HT1080 (cell line): ENCODE measurements at places on chromosomes 4 and X. TPM values are rescaled to one million over a fixed set of nuclear protein-coding genes. Genes with fewer than 3 reads are reported as not detected.
A peak's percentile ranks its signal among the peaks of the same experiment; 100 is the strongest.

The NRK gene
- not detected in 2 replicates for total RNA-seq

The TTC29 gene
- total RNA-seq: 0.29 TPM in 1 of 2 replicates, not detected in the other

The CCDC160 gene
- total RNA-seq: 0.06 TPM in 1 of 2 replicates, not detected in the other

The PABPC1L2A gene
- not detected in 2 replicates for total RNA-seq

The MAGEA1 gene
- 14.1 and 15.2 TPM in 2 replicates for total RNA-seq

GRCh38 chr4:36325926-36326325 lies 44.5 kb downstream of the DTHD1 start:
- no peak for DNase-seq

DNA sequence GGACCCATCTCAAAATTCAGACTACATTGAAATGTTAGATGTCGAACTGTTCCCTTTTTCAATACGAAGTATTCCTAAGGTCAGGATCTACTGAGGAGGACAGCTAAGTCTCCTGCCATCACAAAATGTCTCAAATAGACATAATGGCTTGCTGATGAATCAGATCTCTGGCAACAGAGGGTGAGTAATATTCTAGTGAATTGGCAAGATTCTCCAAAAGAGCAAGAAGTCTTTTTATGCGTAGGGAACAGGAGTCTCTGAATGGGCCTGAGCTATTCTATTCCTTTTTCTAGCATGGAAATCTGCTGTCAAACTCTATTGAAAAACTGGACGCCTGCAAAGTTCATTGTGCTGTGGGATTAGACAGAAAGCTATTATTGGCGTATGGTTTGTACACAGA lies 145.4 kb downstream of the FNIP2 start:
- DNase-seq: peak; percentile 72

GRCh38 chr4:41865306-41865980 lies 69.8 kb upstream of the TMEM33 start:
- DNase-seq: no peak

DNA sequence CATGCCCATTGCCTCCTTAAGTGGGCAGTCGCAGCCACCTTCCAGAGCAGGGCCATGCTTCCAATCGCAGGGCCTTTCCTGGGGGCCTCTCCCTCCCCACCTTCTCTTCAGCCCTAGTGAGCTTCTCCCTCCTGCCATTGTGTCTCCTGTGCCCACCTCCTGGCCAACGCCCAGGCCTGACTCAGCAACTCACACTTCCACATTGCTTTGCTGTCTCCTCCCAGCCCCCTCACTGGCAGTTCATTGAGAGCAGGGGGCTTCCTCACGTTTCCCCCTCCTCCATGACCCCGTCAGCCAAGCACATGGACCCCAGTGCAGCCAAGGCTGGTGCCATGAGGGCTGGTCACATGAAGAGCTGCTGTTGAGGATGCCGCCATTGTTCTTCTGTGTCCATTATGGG lies 25.9 kb downstream of the HTRA3 start:
- no peak for DNase-seq

GRCh38 chrX:52341493-52341892 lies 27.3 kb upstream of the XAGE2 start:
- DNase-seq: peak; percentile 38

- DNase-seq: no peak
Observed at GRCh38 chrX:11430271-11430670, 137.1 kb downstream of the AMELX start.
